ENCODE measurements at places on chromosomes 3 and 15.

DNA sequence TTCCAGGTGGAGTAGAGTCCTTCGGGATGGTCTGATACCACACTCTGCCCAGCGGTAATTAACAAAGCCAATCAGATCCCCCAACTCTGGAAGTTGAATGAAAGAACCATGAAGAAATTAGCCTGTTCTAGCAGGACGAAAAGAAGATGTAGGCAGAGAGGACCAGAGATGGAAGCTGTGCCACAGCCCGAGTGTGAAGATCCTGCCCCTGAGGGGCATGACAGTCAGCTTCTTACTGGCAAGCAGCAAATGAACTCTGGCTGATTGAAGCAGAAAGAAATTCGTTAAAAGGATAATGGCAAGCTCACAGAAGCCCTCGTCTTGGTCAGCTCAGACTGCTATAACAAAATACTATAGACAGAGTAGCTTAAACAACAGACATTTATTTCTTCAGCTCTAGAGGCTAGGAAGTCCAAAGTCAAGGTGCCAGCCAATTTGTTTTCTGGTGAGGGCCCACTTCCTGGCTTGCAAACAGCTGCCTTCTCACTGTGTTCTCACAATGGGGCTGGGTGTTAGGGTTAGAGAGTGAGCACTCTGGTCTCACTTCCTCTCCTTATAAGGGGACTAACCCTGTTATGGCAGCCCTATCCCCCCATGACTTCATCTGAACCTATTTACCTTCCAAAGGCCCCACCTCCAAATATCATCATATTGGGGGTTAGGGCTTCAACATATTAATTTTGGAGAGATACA lies 307.1 kb downstream of the VPS13C start:
- no peak for DNase-seq

DNA sequence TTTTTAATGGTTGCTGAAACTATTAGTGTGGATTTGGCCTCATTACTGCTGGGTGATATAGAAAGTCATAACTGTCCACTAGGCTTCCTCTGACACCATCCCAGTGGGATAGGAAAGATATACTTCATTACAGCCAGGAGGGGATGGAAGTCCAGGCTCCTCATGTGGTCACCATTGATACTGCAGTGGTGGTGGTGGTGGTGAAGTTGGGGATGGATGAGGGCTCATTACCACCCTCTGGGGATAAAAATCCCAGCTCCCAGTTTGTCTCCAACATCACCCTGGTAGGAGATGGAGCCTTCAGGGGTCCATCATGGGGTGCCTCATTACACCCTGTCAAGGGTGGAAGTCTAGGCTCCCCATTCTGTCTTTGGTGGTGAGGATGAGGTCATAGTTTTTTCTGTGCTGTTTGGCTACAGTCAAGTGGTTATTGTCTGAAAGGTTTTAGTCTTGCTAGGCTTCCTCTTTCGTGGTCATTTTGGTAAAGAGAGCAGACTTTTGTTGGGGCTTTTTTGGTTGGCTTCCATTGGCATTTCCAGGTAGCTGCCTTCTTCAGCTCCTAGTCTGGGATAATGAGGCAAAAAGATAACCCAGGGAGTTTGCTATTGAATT lies 30.1 kb upstream of the FILIP1L start:
- no peak for DNase-seq

GRCh38 chr3:105780107-105780506 lies 88.7 kb downstream of the CBLB start:
- no peak for DNase-seq

DNA sequence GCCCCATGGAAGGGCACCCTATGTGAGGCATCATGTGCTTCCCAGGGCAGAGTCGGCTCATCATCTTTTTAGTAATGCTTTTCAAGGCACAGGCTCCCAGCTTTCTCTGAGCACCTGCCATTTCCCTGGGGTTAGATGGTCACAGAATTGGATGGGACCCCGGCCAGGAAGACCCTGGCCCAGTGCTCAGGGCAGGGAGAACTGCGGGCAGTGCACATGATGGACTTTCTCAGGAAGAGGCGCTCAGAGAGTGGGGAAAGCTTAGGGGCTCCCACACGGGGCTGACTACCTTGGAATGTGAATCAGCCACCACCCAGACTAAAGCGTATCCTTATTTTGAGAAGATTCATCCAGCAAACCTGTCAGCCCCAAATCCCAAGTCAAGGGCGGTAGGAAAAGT lies 16.5 kb upstream of the SKOR1 start:
- no peak for DNase-seq

DNA sequence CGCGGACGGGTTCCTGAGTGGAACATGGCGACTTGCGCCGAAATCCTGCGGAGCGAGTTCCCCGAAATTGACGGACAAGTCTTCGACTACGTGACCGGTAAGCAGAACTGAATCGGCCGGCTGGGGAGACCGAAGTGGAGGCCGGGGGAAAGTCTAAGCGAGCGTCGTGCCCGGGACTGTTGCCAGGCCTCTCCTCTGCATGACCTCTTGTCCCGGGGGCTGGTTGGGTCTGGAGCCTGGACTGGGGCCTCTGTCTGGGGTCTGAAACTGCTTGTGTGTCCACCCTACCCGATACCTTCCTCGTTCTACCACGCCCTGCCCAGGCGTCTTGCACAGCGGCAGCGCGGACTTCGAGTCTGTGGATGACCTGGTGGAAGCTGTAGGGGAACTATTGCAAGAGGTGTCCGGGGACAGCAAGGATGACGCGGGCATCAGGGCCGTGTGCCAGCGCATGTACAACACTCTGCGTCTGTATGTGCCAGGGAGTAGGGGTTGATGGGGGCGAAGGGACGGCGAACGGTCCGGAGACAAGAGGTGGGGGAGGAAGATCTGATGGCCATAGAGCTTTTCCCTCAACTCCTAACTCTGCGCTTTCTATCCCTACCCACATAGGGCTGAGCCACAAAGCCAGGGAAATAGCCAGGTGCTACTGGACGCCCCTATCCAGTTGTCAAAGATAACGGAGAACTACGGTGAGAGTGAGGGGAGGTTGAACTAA lies at the start of gene ABCF3:
ABCF3 (plus strand) TSS at position 16 of the 718 bp plus-strand sequence; CDS start at position 25, 9 bp downstream.
- DNase-seq = no peak

GRCh38 chr3:79844176-79844575 lies 76.4 kb upstream of the ROBO1 start:
- no peak for DNase-seq

GRCh38 chr15:99703603-99704443 lies 29.4 kb downstream of the LYSMD4 start:
- DNase-seq = peak; percentile 49

- no peak for DNase-seq
Measured at GRCh38 chr3:37816271-37816670, 45.4 kb upstream of the CTDSPL start.
